ENCODE measurements at places on chromosomes 4 and X.
A peak's percentile ranks its signal among the peaks of the same experiment; 100 is the strongest.

DNA sequence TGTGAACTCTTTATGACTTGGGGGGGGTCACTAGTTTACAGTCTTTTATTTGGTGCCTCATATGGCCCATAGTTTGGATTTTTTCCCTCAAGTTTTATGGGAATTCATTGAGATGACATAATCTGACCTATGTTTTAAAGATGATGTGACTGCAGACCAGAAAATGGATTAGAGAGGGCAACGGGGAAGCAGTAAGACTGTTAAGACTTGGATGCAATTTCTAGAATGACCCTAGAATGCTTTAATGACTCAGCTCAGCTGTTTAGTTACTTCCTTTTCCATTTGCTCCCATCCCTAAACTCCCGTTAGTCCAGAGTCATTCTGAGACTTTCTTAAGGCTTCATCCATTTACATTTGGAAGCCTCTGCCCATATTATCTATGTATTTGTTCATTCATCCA lies 59.9 kb upstream of the PDGFRA start:
- no peak for DNase-seq

- DNase-seq = no peak
Measured at GRCh38 chrX:132199941-132200340, 19.3 kb downstream of the RAP2C start.

GRCh38 chr4:99077177-99077576 lies 11.4 kb downstream of the ADH5 start:
- no peak for DNase-seq

GRCh38 chr4:27360790-27361267 lies 500.2 kb downstream of the STIM2 start:
- DNase-seq = no peak

DNA sequence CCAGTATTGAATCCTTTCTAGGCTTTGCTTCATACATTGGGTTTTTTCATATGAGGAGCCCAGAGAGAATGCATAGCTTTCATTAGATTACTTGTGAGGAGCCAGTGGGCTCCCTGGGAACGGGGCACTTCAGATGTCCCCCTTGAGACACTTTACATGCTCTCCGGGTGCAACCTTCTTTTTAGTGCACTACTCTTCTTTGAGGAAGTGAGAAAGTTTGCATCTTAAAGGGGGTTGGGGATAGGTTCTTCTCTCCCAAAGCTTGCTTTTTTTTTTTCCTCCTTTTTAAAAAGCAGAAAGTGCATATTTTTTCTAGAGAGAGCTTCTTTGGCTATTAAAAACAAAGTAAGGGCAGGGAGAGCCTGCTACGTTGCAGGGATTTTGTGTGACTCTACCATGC lies 4.3 kb downstream of the HADH start:
- DNase-seq = no peak

DNA sequence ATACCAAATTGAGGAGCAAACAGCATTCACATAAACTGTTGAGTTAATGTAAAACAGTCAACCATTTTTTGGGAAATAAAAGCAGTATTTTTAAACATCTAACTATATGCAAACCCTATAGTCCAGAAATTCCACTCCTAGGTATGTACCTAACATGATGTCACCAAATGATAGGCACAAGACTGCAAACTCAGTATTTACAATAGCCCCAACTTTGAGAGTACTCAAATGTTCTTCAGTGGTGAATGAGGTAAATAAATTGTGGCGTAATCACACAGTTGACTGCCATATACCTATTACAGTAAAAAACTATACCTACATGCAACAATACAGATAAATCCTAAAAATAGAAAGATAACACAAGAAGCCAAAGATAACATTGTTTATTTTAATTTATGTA lies 1243.8 kb upstream of the ADGRL3 start:
- DNase-seq = no peak

DNA sequence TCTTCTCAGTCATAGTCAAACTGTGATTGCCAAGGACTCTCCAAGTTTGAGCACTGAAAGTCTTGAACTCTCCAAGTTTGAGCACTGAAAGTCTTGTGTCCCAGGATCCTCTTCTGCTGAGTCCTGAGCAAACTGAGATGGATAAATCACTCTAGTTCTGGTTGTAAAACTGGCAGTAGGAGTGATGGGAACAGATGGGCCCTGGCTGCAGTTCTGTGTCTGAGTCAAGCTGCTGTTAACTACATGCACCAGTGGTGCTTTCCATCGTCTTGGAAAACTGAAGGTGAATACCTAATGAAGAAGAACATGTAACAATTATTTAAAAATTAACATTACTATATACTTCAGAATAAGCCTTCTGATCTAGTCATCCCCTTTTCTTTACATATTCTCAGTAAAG lies 27.6 kb upstream of the KCNIP4 start:
- no peak for DNase-seq

DNA sequence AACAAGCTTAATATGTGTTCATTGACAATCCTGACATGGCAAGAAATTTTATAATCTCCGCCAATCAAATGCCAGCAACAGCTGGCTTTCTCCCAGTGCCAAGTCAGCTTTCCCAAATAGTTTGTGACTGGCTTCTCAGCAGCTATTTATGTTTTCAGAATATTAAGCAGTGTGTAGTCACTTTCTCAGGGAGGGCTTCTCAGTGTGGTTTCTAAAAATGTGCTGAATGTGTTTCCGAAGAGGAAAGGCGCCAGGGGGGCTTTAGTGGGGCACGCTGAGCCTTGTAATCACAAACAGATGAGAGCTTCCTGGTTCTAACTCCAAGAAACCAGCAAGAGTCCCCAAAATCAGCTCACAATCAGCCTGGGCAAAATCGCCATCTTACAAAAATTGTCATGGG lies 258.7 kb upstream of the CPEB2 start:
- DNase-seq = no peak

GRCh38 chrX:20029728-20030127 lies 38.9 kb upstream of the BCLAF3 start:
- DNase-seq = no peak

GRCh38 chr4:81466841-81467671 lies 4.7 kb downstream of the RASGEF1B start:
- peak; percentile 22 for DNase-seq

Measured in stimulated activated CD8-positive, alpha-beta memory T cell treated with anti-CD3 and anti-CD28 coated beads, Interleukin-15, amount 100 ng/mL, for 48 hours (primary cell).